ENCODE measurements at places on chromosomes 16 and 17.

DNA sequence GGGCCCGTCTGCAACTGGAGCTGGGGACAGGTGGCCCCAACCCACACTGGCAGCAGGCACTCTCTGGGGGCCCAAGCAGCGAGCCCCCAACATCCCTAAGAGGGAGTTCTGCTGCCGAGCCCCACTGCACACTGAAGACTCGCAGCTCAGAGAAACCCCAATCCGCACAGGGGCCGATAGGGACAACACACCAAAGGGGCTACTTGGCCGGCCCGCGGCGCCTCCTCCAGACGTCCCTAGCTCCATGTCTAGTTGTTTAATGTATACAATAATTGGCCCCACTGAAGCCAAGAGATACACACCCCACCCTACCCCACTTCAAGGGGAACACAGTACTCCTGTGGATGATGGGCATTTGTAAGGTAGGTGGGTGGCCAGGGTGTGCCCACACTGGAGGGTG is 62.7 kb downstream of the ZNF423 start:
- no peak for DNase-seq

DNA sequence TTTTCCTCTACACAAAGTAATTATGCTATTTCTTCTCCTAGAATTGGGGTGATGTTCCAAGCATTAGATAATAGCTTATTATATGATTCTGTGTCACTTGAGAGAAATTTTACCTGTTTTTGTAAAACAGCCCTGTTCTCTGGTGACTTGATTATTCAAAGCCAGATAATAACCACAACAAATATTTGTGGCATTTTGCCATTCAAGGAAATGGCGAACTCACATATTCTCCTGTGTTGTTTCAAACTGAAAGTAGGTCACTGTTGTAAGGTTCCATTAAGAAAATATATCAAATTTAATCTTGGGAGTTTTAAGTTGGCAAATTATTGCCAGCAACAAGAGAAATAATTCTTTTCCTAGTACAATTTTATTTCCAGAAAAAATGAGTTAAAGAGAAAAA is 124.8 kb downstream of the STXBP4 start:
- no peak for DNase-seq

DNA sequence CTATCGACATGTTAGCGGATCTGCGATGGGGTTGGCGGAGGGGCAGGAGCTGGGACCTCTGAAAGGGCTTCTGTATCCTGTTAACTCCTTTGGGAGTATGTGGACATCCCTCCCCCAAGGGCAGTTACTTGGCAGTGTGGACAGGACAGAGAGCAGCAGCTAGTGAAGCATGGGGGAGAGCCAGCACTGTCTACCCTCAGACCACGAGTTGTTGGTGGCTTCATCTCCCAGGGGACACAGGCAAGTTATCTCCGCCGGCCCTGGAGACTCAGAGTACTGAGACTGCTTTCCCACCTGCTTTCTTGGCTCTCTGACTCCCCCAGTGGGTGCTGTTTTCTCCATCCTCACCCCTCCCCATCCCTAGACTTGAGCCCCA is 5.3 kb upstream of the GFAP start:
- DNase-seq: no peak

DNA sequence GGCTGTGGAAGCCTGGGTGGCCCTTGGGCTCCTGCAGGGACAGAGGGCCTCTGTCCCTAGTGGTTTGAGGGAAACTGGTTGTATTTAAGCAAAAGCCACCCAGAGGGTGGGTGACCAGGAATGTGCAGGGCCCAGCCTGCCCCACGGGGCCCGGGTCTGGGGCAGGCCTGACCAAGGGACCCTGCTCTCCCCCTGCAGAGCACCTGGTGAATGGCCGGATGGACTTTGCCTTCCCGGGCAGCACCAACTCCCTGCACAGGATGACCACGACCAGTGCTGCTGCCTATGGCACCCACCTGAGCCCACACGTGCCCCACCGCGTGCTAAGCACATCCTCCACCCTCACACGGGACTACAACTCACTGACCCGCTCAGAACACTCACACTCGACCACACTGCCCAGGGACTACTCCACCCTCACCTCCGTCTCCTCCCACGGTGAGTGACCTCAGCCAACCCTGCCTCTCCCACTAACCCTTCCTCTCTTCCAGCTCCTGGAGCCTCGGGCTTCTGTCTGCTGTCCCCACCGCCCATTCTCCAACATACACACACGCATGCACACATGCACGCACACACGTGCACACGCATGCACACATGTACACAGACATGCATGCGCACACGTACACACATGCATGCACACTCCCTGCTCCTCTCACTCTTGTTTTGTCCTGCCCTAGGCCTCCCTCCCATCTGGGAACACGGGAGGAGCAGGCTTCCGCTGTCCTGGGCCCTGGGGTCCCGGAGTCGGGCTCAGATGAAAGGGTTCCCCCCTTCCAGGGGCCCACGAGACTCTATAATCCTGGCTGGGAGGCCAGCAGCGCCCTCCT is 10.4 kb downstream of the GALK1 start:
- DNase-seq: no peak

GRCh38 chr16:73771196-73772064 is 525.2 kb upstream of the PSMD7 start:
- DNase-seq: peak; percentile 28

DNA sequence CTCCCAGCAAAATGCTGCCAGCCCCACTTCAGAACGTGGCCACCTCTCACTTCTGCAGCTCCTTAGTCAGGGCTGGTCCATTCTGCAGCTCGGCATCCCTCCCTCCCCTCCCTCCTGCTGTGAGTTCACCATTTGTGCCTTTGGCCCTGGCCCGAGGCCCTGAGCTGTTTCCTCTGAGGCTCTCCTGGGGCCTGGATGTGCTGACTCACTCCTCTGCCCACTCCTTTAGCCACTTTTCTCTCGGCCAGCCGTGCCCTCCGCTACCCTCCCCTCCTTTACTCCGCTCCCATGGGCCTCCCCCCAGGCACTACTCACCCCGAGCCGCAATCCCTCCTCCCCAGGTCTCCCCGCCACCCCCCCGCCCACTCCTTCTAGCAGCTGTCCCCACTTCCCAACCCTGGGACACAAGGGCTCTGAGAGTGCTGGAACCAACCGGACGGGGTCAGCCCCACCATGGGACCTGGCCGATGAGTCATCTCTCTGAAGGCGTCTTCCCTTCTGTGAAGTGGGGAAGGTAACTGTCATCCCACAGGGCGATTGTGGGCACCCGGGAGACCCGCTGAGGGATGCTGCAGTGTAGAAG is 11.5 kb downstream of the KCNG4 start:
- DNase-seq: peak; percentile 67

DNA sequence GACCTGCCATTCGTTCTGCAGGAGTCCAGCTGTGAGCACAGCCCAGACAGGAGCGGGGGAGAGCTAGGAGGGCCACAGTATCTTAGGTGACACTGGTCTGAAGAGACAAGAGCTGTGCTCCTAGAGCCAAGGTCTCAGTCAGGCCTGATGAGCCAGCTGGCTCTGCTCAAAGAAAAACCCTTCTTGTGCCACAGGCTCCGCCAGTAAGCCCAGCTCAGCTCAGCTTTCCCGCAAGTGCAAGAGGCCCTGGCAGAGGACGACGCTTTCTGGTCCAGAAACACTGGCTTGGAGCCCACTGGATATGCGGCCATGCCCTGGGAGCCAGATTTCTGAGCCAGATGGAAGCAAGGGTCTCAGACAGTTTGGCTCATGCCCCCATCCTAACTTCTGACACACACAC is 23.9 kb downstream of the PEMT start:
- no peak for DNase-seq

GRCh38 chr17:46935658-46936266 is 12.8 kb downstream of the GOSR2 start:
- no peak for DNase-seq

GRCh38 chr16:89547860-89548259 is 12.6 kb upstream of the RPL13 start:
- no peak for DNase-seq

DNA sequence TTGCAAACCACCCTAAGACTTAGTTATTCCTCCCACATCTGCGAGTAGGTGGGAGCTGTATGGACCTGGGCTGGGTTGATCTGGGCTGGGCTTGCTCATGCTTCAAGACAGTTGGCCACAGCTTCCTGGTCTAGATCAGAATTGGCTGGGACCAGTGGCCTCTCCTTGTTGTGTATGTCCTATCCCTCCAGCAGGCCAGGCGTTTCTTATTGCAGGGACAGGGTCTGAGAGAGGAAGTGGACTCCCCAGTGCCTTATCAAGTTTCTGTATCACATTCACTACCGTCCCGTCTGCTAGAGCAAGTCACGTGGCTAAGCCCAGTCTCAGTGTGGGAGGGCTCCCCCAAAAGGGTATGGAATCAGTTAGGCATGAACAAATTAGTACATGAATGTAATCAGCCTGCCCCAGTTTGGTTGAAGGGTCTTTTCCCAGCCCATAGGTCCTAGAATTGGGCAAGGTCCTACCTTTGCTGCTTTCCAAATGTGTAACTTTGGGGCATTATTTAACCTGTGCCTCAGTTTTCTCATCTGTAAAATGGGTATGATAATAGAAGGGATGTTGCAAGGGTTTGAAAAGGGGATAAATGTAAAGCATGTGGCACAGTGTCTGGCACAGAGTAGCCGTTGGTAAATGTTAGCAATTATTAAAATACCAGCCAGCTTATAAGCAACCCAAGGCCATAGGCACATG is 36.0 kb downstream of the NKD1 start:
- DNase-seq: no peak

DNA sequence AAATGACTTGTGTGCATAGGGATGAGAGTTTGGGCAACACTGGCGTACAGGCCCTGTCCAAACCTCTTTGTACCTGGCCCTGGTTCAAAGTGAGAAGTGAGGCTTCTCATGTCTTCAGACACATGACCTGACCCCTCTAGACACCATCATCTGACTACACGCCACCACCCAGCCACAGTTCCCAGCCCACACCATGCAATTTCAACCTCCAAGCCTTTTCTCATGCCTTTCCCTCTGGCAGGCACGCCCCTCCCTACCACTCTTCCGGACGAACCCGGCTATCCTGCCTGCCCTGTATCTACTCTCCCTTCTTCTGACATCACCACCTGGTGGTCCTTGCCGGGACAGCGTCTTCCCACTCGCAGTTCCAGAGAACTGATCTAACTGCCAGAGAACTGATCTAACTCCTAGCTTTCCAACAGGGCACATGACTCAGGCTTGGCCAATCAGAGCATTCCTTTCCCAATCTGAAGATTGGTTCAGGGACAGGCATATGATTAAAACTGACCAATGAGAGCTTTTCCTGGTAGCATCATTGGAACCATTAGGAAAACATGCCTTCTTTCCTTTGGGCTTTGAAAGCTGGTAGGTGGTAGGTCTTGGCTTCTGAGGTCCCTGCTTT is 27.1 kb upstream of the IL21R start:
- DNase-seq: peak; percentile 34

DNA sequence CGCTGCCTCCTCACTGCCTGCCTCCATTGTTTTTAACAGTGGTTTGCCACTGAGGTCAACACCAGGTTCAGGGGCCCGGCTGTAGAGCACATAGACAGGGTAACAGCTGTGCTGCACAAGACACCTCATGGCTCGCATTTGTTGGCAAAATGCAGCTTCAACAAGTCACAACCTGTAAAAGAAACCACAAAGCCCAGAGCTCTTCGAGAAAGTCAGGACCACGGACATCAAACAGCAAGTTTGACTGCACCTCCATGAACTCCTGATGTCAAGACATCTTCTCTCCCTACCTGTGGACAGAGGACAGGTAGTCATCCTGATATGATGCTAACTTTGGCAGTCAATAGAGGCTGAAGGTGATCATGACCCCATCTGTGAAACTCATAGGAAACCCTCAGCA is 142.4 kb upstream of the SOX9 start:
- no peak for DNase-seq

DNA sequence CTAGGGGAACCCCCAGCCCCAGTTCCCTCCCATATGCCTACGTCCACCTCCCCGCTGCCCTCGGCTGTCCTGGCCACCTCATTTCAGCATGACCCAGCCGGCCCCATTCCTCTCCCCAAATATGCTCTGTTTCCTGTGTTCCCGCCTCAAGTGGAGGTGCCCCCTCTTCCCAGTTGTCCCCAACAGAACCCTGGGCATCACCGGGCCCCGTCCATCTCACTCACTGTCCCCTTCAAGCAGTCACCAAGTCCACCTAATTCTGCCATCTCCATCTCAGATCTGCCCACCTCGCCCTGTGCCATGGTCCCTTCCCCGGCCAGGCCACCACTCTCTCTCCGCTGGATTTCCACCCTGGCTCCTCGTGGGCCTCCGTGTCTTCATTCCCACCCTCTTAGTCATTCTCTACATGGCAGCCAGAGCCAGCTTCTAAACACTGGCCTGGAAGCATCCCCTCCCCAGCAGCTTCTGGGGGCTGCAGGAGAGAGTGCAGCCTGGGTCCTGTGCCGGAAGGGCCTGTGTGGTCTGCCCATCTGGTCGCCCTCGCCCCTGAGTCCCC is 12.8 kb downstream of the CDK3 start:
- DNase-seq: no peak

GRCh38 chr16:5207001-5207523 is 109.5 kb upstream of the EEF2KMT start:
- no peak for DNase-seq

DNA sequence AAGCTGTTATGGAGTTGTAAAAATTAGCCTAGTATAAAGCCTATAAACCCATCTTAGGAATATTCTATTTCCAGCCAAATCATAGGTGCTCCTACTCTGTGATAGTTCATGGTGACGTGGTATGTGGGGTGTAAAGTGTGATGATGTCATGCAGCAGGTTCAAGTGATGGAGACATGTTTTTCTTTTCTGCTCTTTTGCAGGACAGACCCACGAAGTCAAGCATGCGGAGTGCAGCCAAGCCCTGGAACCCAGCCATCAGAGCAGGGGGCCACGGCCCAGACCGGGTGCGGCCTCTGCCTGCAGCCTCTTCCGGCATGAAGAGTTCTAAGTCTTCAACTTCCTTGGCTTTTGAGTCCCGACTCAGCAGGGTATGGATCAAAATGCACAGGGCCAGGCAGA is 87.3 kb downstream of the SPECC1 start:
- no peak for DNase-seq

DNA sequence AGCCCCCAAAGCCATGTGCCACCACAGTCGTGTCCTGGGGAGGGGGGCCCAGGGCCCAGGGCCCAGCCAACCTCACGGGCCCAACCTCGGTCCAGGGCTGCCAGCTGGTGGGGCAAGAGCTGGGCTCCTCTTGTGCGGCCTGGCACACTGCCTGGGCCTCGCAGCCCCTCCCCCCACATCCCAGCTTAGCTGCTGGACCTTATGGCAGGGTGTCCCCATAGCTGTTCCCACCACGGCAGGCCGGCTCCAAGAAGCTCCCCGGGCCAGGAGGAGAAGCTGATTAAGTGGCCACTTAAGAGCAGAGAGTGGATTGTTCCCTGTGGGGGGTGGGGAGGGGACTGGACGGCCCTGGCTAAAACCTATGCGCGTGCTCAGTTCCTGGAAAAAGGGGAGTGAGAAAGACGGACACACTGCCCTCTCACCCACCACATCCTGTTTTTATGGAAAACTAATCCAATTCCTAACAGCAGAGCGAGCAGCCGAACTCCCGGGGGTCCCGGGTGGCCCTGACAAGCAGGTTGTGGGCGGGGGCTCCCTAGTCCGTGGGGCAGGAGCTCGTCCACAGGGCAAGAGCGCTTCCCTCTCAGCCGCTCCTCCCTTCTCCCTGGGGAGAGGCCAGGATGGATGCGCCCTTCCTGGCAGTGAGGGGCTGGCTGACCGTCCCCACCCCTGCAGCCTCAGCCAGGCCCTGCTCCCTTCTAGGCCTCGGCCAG is 16.8 kb downstream of the PIEZO1 start:
- DNase-seq: no peak

- no peak for DNase-seq
Measured at GRCh38 chr16:73890186-73891128, 406.2 kb upstream of the PSMD7 start.

GRCh38 chr17:74803971-74804370 is 27.8 kb upstream of the NAT9 start:
- no peak for DNase-seq
